ENCODE measurements at places on chromosomes 13 and 19.

- DNase-seq = no peak
These were observed 99.1 kb downstream of the UQCRFS1 start for GRCh38 chr19:29113838-29114237.

GRCh38 chr13:19681517-19681916 lies 48.1 kb downstream of the MPHOSPH8 start:
- DNase-seq = no peak

GRCh38 chr19:7645656-7646425 lies 8.9 kb downstream of the STXBP2 start:
- no peak for DNase-seq

DNA sequence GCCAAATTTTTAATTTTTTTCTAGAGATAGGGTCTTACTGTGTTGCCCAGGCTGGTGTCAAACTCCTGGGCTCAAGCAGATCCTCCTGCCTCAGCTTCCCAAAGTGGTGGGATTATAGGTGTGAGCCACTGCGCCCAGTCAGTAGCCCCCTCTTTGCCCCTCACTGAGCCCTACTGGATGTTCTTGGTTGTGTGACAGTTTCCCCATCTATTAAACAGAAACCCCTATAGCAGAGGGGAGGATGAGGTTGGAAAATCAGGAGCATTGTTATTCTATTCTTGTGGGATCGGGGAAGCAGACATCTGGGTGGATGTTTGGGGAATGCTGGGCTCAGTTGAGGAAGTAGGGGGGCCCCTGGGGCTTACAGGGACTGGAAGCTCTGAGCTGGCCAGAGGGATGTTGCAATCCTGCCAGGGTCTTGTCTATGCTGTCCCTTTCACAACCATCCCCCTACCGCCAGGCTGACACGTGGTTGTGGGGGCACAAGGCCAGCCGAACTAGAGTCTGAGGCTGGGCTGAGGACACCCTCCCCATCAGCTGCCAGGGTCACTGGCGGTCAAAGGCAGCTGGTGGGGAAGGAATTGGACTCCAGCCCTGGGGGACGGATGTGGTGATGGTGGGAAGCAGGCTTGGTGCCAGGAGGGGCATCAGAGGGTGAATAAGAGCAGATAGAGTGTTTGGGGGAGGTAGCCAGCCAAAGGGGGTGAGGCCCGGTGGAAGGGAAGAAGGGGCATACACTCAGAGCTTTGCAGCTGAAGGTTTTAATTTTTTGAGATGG lies 10.9 kb downstream of the APOC1 start:
- no peak for DNase-seq

GRCh38 chr13:28581451-28581850 lies 77.5 kb upstream of the POMP start:
- no peak for DNase-seq

DNA sequence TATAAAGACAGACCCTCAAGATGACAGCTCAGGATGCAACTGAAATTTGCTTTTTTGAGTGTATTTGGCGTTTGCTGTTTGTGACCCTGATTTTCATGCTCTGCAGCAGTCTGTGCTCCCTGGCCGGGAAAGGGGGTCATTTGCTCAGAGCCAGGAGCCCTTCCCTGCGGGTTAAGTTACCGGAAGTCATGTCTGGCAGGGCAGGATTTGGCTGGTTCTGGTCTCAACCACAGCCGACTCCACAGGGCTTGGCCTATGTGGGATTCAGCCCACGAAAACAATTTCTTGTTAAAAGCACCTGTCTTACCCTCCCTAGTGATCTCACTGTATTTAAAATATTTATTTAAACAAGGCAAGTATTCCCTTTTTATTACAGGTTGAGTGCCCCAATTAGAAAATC lies 22.6 kb downstream of the MCF2L start:
- no peak for DNase-seq

- DNase-seq = no peak
These were observed 1278.8 kb upstream of the MIR17HG start for GRCh38 chr13:90068658-90069057.

DNA sequence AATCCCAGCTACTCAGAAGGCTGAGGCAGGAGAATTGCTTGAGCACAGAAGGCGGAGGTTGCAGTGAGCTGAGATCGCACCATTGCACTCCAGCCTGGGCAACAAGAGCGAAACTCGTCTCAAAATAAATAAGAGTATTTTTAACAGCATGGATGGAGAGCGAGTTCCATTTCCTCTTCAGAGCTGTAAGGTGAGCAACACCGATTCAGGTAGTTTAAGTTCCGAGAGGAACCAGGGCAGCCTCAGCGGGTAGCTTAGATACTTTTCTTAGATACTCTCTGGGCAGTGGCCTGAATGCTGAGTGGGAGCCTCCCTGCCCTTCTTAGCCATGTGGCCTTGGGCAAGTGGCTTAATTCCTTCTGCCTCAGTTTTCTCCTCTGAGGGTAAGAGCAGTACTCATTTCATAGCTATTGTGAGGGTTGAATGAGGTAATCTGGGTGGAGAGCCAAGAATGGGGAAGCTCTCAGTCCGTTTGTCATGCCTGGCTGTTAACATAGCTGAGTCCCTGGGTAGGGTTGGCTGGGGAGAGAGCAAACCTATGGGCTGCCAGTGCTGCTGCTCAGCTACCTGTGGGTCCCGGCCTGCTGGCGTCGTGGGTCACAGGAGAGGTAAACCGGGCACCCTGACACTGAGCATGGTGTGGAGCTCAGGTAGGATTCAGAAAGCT lies 4.1 kb downstream of the ATP11A start:
- DNase-seq = no peak

GRCh38 chr19:46554161-46554560 lies 47.0 kb upstream of the CALM3 start:
- no peak for DNase-seq

DNA sequence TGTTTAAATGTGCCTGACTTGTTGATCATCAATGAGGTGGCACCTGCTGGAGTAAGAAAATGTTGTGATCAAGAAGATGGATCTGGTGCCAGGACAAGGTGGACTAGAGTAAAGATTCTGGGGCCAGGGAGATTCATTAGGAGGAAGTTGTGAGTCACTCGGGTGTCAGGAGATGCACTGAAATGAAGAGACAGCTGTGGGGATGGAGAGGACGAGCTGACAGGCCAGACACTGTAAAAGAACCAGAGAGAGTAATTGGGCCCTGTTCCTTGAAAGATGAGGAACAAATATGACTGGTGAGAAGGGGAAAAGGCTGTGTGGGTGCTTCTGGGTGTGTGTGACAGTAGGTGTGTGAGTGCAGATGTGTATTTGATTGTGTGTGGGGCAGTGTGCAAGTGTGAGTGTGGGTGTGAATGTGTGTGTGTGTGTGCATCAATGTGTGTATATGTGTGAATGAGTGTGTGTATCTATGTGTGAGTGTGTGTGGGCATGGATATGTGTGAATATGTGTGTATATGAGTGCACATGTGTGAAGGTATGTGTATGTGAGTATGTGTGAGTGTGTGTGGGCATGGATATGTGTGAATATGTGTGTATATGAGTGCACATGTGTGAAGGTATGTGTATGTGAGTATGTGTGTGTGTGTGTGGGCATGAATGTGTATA lies 260.5 kb downstream of the RFC3 start:
- DNase-seq = no peak

DNA sequence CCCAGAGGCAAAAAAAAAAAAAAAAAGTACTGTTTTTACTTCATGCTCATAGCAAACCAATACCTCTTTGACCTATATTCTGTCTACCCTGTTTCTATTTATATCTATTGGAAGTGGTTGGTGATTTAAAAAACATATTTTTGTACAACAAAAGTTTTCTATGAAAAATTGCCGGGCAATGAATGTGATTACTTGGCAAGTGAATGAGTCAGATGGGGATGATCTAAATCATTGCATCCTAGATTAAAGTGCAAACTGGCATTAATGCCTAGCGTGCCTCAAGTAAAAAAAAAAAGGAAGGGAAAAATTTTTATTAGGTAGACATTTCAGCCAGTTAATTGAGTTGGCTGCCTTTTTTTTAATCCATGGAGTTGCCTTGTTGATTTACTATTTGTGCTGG lies 500.6 kb downstream of the KCTD12 start:
- no peak for DNase-seq

DNA sequence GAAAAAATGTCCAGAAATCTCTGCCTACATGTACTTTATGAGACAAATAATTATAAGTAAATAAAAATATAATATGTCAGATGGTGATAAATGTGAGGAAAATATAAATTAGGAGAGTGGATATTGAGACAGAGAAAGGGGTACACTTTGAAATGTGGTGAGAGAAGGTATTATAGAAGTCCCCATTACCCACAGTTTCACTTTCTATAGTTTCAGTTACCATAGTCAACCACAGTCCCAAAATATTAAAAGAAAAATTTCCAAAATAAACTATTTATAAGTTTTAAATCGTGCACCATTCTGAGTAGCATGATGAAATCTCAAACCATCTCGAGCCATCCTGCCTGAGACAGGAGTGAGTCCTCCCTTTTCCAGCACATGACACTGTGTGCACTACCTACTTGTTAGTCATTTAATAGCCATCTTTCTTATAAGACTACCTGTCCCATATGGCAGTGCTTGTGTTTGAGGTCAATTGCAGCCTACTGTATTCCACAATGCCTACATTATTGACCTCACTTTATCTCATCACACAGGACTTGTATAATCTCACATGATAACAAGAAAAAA lies 653.7 kb downstream of the DACH1 start:
- no peak for DNase-seq

DNA sequence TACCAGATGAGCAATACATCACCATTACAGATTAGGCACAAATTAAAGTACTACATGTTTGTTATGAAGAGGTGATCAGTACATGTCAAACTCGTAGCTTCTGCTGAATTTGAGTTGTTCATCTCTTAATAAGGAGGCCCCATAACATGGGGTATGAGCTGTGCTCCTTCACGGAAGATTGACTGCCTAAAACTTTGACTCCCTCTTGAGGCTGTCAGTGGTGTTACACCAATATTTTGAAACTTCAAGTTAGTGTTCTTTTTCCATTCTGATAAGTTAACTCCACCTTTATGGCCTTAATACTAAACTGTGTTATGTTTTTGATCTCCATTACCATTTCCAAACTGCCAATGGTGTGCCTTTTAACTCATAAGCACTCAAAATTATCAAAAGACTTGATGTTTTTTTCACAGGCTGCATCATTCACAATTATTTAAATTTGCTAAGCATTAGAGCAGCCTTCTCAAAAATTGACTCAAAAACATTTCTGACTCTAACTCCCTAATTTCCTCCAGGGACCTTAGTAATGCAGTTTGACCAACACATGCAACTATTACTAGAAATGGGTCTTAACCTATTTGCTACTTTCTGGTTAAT lies 1591.5 kb downstream of the PCDH9 start:
- no peak for DNase-seq

DNA sequence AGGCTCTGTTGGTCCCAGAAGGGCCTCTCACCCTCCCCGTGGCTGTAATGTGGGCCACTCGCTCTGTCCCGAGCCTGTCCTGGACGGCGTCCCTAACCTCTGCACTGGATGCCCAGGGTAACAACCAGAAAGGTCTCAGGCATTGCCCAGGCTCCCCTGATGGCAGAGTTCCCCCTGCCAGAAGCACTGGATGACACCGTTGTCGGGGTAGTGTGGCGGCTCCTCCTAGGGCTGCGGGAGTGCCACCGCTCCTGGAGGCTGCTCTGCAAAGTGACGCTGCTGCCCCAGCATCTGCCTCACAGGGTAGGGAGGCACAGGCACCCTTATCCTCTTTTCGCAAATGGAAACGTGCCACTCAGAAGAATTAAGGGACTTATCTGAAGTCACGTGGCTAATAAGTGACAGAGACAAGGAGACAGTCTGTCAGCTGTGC lies 32.0 kb downstream of the MPHOSPH8 start:
- DNase-seq = no peak

GRCh38 chr19:9885077-9885552 lies 50.0 kb downstream of the PIN1 start:
- no peak for DNase-seq

DNA sequence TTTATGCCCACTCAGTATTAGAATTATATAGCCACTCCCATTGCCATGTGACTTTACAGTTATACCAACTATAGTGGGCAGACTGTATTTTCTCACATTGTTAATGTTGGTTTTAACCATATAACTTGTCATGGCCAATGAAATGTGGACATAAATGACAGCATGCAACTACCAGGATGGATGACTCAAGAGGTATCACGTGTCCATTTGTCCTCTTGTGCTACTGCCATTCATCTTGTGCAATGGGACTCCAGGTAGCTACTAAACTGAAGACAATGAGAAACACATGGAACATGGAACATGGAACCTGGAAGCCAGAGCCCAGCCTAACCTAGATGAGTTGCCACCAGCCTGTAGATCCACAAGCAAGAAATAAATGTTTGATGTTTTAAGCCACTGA lies 242.7 kb upstream of the IPO5 start:
- DNase-seq = no peak

- DNase-seq = no peak
These were observed 5.3 kb upstream of the CD79A start for GRCh38 chr19:41871573-41872383.

- DNase-seq = no peak
These were observed 22.5 kb downstream of the MAST3 start for GRCh38 chr19:18120127-18120526.

DNA sequence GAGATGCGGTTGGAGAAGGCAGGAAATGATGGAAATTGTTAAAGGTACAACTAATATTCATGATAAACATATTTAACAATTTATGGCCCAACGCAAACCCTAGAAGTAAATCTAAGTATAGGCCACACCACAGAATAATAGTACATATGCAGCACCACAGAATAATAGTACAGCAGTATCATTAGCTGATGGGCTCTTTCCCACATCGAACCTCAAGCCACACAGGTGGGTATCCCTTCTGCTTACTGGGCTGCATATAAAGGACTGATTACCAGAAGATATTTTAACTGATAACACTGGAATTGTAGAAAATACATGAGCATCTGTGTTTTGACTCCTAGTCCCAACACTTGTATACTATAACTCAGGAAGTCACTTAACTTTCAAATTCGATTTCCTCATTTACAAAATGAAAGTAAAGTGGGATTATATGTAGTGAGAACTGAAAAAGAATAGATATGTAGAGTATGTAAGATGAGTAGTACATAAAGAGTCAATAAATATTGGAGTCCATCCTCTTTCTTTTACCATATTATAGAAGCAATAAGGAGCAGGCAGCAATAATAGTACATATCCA lies 91.5 kb downstream of the TSC22D1 start:
- no peak for DNase-seq

DNA sequence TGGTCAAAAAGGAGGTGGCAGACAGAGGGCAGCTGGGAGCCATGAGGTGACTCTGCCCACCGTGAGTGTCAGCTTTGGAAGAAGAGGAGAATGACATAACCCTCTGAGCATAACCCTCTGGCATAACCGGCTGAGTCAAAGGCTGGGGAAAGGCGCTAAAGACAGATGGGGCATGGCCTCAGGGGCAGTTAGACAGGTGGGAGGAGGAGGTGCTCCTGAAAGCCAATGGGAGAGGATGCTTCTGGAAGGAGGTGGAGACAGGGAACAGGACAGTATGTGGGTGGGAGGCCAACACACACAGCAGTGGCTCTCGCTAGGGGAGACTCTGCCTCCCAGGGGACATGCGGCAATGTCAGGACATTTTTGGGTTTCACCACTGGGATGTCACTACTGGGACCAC lies 17.1 kb downstream of the ELAVL1 start:
- DNase-seq = no peak

DNA sequence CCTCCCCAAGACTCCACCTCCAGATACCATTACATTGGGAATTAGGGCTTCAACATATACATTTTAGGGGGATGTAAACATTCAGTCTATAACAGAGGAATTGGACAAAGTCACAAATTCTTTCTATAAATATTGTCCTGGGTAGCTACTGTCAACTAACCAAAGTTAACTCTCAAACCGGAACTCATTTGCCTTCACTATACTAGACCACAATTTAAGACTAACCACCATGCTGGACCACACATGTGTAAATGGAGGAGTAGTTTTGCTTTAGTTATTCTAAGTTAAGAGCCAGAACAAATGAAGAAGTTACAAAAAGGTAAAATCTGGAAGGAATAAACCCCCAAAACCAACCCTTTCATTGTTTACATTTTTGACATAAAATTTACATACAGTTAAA lies 222.8 kb downstream of the NDFIP2 start:
- DNase-seq = no peak
